ENCODE measurements at places on chromosomes 4 and X.

DNA sequence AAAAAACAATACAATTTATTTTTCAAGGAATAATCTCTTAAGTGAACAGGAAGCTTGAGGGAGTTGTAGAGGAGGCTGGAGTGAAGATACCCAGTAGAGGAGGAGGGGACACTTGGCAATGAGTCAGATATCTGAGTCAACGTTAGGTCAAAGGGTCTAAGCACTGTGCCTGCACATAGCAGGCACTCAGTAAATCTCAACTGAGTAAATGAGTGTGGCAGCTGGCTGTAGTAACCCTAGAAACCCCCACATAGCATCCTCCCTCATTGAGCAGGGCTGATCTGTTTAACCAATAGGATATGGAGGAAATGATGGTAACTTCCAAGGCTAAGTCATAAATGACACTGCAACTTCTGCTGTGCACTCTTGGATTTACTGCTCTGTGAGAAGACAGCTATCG lies 186.0 kb upstream of the FAM241A start:
- DNase-seq, result no peak

DNA sequence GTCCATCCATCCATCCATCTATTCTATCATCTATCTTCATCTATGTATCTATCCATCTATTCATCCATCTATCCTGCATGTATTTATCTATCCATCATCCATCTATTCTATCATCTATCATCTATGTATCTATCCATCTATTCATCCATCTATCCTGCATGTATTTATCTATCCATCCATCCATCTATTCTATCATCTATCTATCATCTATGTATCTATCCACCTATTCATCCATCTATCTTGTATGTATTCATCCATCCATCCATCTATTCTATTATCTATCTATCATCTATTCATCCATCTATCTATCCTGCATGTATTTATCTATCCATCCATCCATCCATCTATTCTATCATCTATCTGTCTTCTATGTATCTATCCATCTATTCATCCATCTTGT lies 65.9 kb upstream of the PPP2R3B start:
- no peak for DNase-seq

DNA sequence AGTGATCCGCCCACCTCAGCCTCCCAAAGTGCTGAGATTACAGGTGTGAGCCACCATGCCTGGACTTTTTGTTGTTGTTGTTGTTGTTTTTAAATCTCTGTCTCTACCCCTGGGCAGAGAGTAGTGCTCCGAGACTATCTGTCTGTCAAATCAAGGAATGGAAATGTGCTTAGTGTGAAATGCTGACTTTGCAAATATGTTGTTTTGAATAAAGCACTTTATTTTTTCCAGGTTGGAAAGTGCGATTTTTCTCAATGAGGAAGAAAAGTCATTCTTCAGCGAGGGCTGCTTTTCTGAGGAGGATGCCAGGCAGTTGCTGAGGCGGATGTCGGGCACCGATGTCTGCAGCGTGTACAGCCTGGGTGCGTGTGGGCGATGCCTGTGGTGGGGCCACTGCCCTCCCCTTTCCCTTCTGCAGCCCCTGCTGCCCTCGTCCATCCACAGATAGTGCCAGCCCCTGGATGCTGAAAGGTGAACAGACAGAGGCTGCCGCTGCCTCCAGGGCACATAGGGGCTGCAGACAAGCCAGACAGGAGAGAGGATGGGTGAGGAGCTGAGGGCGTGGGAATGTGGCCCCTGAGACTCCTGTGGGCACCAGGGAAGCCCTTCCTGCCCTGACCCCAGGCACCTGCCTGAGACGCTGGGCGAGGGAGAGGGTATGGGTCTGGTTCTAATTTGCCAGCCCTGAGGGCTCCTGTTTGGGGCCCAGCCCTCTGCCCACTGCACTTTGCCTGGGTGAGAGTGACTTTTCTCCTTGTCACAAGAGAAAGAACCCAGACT lies 23.7 kb downstream of the SH3TC1 start:
- no peak for DNase-seq

GRCh38 chrX:39309018-39309635 lies 507.9 kb downstream of the MID1IP1 start:
- peak; percentile 72 for DNase-seq

DNA sequence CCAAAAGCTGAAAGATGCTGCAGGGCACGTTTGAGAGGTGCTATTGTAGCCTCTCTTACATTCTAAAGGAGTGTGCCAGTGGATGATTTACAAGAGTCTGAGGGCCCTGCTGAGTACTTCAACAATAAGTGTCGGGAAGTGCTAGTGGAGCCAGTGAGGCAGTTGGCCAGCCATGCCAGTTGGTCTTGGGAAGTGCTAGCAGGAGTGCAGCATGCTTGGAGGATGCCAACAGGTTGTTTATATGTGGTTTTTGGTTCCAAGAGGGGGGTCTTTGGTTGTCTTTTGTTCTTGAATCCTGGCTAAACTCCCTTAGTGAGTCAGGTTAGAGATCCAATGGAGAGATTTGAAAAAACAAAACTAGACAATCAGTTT lies 335.3 kb downstream of the PABPC4L start:
- DNase-seq, result no peak

All from CD4-positive, alpha-beta T cell treated with Interleukin-4 for 4 hours (primary cell).